ENCODE measurements at places on chromosomes 2 and 18. TPM values are rescaled to one million over a fixed set of nuclear protein-coding genes. Genes with fewer than 3 reads are reported as not detected.
A peak's percentile ranks its signal among the peaks of the same experiment; 100 is the strongest.

DNA sequence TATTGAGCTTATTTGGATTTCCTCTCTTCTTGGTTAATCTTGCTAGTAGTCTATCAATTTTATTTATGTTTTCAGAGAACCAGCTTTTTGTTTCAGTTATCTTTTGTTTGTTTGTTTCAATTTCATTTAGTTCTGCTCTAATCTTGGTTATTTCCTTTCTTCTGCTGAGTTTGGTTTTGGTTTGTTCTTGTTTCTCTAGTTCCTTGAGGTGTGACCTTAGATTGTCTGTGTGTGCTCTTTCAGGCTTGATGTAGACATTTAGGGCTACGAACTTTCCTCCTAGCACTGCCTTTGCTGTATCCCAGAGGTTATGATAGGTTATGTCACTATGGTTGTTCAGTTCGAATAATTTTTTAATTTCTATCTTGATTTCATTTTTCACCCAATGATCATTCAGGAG lies 141.6 kb downstream of the ZNF236 start:
- no peaks in the 10 kb centered on the region for H3K27me3 ChIP-seq
- H3K36me3 ChIP-seq = peaks cover 21% of the 10 kb centered on the region
- peak overlapping the region; percentile 93 for H3K27ac ChIP-seq

DNA sequence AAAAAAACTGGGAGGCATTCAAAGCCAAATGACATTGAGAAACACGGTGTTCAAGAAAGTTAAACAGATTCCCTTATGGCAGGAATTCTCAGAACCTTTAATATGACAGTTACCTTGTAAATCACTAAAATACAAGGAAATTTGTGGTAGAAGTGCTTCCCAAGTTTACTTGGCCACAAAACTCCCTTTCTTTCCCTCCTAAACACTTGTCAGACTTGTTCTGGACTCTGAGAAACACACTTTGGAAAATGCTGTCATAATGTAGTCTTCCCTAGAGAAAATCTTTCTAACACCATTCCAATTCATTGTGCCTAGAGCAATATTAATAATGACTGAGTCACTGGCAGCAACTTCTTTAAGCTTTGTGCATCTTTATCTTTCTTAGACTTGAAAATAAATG lies 140.4 kb downstream of the ANKRD44 start:
- DNase-seq = no peak
- H3K4me1 ChIP-seq = peaks cover 71% of the 10 kb centered on the region
- peak overlapping the region; percentile 60 for H3K27ac ChIP-seq
- no peaks in the 10 kb centered on the region for H3K36me3 ChIP-seq
- no peak overlapping the region for H3K4me3 ChIP-seq
- no peaks in the 10 kb centered on the region for H3K27me3 ChIP-seq

GRCh38 chr18:39318462-39318861 lies 1752.9 kb upstream of the CELF4 start:
- no peak overlapping the region for H3K4me3 ChIP-seq
- H3K36me3 ChIP-seq = no peaks in the 10 kb centered on the region
- no peaks in the 10 kb centered on the region for H3K27me3 ChIP-seq
- H3K4me1 ChIP-seq = no peaks in the 10 kb centered on the region
- no peak overlapping the region for H3K27ac ChIP-seq

- H3K4me3 ChIP-seq = no peak overlapping the region
- H3K27me3 ChIP-seq = no peaks in the 10 kb centered on the region
- no peaks in the 10 kb centered on the region for H3K36me3 ChIP-seq
- DNase-seq = no peak
- no peaks in the 10 kb centered on the region for H3K4me1 ChIP-seq
- H3K27ac ChIP-seq = no peak overlapping the region
These were observed 184.8 kb downstream of the ACKR3 start for GRCh38 chr2:236754271-236754944.

GRCh38 chr2:191947235-191947634 lies 100.3 kb upstream of the CAVIN2 start:
- H3K36me3 ChIP-seq = no peaks in the 10 kb centered on the region
- H3K27ac ChIP-seq = no peak overlapping the region
- H3K4me1 ChIP-seq = no peaks in the 10 kb centered on the region
- no peaks in the 10 kb centered on the region for H3K27me3 ChIP-seq
- no peak overlapping the region for H3K4me3 ChIP-seq

DNA sequence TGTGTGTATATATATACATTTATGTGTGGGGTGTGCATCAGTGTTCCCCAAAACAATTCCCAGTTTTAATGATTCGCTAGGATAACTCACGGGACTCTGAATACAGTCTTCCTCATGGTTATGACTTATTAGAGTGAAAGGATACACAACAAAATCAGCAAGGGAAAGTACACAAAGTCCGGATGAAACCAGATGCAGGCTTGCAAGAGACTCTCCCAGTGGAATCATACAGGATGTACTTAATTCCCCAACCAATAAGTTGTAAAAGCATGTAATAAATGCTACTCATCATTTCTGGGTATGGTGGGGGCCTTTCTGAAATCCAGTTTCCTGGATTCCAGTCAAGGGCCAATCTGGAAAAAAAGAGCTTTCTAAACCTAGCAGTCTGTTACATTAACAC lies 654.1 kb upstream of the SYT4 start:
- no peak overlapping the region for H3K27ac ChIP-seq
- DNase-seq = no peak
- H3K4me3 ChIP-seq = no peak overlapping the region
- no peaks in the 10 kb centered on the region for H3K36me3 ChIP-seq

DNA sequence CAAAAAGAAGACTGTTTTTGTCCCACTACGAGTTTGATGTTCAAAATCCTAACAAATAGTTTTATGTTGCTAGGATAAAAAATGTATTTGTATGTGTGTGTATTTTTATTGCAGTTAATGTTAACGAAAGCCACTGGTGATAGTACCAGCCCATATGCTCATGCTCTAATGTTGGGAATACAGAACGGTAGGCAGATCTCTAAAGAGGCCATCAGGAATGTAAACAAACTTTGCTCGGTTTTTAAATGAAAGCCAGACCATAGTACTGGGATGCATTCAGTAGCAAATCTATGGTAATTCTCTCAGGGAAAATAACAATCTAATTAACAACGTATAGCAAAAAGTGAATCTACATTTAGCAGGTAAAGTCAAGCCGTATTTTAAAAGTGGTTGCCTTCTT lies 208.1 kb downstream of the NEDD4L start:
- no peaks in the 10 kb centered on the region for H3K36me3 ChIP-seq
- no peak for DNase-seq
- no peaks in the 10 kb centered on the region for H3K27me3 ChIP-seq
- no peak overlapping the region for H3K27ac ChIP-seq

DNA sequence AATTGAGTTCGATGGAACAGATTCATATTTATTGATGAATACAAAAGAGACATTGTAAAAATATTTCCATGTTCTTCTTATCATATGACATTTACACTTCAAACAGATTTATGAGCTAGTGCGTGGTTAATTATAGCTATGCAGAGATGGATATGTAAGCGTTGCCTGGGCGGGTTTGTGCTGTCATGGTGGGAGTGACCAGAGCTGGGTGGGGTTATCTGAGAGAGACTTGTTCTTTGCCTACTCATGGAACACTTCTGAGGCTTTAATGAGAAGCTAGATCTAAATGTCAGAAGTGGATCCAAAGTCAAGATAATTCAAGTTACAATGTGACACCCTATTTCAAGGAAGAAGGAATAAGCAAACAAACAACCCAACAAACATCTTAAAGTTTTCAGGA lies 162.3 kb upstream of the ZEB2 start:
- H3K4me1 ChIP-seq = peaks cover 32% of the 10 kb centered on the region
- H3K27ac ChIP-seq = no peak overlapping the region

- DNase-seq = no peak
- no peak overlapping the region for H3K27ac ChIP-seq
- H3K4me1 ChIP-seq = no peaks in the 10 kb centered on the region
These were observed 202.7 kb downstream of the CYRIA start for GRCh38 chr2:16462958-16463357.

DNA sequence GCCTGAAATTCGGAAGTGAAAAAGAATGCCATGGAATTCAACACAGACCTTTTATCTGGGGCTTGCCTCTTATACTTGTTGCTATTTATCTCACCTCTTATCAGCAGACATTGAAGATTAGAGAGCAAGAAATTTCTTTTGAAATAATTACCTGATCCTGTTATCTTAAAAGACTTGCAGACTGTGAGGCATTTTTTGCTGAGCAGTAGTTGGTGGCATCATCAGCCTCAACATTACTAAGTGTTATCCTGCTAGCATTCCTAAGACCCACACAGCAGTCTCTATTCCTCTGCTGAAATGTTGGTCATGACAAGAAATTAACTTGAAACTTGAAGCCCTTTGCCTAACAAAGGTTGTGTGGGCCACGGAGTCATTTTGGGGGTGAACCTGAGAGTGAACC lies 186.5 kb downstream of the TRIB2 start:
- no peak overlapping the region for H3K27ac ChIP-seq
- H3K27me3 ChIP-seq = no peaks in the 10 kb centered on the region
- no peak for DNase-seq
- H3K4me3 ChIP-seq = no peak overlapping the region

GRCh38 chr2:239506101-239506857 lies 105.5 kb upstream of the HDAC4 start:
- DNase-seq = no peak
- no peaks in the 10 kb centered on the region for H3K27me3 ChIP-seq
- H3K27ac ChIP-seq = no peak overlapping the region
- H3K4me3 ChIP-seq = no peak overlapping the region

DNA sequence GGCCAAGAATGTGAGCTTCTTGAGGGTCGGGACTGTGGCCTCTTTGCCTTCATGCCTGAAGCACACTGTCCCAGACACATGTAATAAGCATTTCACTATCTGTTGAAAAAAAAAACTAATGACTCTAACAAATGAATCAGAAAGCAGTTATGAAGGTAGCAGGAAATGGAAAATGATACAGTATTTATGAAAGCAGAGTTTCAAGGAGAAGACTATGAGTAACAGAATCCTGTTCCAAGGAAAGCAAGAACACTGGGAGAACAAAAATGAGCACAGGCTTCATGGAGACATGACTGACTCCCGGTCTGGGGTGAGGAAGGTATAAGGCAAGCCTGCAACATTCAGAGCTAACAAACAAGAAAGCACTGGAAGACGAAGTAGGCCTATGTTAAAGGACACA lies 190.8 kb downstream of the RNF152 start:
- H3K4me3 ChIP-seq = no peak overlapping the region
- H3K27ac ChIP-seq = no peak overlapping the region
- H3K27me3 ChIP-seq = no peaks in the 10 kb centered on the region
- no peaks in the 10 kb centered on the region for H3K36me3 ChIP-seq
- H3K4me1 ChIP-seq = no peaks in the 10 kb centered on the region
- no peak for DNase-seq

- H3K4me1 ChIP-seq = peaks cover 23% of the 10 kb centered on the region
- DNase-seq = no peak
- no peaks in the 10 kb centered on the region for H3K36me3 ChIP-seq
These were observed 151.0 kb downstream of the HDAC4 start for GRCh38 chr2:239249776-239250175.

GRCh38 chr18:44915661-44916060 lies 235.0 kb downstream of the SETBP1 start:
- H3K27ac ChIP-seq = no peak overlapping the region
- H3K4me1 ChIP-seq = peaks cover 21% of the 10 kb centered on the region
- no peaks in the 10 kb centered on the region for H3K27me3 ChIP-seq
- no peaks in the 10 kb centered on the region for H3K36me3 ChIP-seq

DNA sequence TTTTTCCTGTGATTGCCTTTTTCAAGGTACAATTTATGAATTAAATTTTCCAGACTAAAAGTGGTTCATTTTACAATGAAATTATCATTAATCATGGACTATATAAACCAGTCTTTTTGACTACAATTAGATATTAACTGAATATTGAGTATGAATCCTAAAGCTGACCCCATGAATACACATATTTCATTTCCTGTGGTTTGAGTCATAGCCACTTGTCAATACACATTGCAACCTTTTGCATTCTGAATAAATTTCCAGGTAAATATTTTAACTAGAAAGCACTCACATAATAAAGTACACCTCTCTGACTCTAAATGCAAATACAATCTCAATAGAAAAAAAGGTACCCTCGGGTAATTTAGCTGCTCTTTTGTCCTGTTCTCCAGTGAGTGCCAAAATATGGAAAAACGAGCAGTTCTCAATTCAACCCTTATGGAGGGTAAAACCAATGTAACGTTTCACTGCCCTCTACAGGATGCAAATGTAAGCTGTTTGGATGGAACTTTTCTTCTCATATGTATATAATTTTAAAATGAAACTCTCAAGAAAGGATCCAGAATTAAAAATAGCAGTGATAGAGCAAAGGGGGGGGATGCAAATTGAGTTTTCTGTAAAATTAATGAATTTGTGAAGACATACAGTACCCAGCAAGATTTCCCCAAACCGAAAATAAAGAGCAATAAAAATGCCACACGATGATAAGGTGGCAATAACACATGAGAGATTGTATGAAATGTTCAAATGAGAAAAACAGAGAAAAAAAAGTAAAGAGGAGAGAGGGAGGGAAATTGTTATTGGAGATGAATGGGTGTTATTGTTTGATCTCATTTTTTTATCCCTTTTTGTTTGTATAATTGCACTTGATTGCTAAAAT lies 1795.7 kb upstream of the PIK3C3 start:
- no peak for DNase-seq
- no peaks in the 10 kb centered on the region for H3K27me3 ChIP-seq
- no peaks in the 10 kb centered on the region for H3K36me3 ChIP-seq
- H3K4me3 ChIP-seq = no peak overlapping the region

- DNase-seq = no peak
- no peaks in the 10 kb centered on the region for H3K36me3 ChIP-seq
- H3K4me3 ChIP-seq = no peak overlapping the region
- H3K4me1 ChIP-seq = no peaks in the 10 kb centered on the region
These were observed 40.4 kb downstream of the L3MBTL4 start for GRCh38 chr18:6374340-6374739.

DNA sequence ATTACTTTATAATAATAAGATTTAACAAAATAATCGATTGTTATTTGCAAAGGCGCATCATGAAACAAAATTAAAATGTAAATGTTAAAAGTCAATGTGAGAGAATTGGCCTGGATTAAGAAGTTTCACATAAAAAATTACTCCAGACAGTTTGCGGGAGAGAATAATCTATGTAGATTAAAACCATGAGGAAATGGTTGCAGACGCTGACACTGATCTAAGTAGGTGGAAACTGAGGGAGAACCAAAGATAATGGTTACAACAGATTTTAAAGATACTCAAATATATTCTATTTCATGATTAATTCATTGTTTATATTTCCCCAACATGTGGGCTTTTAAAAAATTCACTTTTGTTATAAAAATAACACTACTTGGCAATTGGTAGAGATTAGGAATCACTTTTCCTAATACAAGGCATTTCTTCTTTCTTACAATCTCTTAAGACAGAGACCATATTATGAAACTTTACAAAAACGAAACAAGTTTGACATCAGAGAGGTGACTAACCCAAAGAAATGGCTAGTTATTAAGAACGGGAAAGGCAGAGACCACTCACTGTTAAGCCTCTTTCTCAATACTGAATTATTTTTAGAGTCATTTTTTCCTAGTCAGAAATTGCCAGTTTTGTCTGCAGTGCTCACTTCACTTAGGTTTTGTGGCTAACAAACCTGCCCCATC lies 1.6 kb downstream of the KANSL1L start:
- H3K36me3 ChIP-seq = no peaks in the 10 kb centered on the region
- no peak for DNase-seq
- peak overlapping the region; percentile 87 for H3K4me3 ChIP-seq

GRCh38 chr2:63990072-63990471 lies 29.2 kb downstream of the VPS54 start:
- H3K4me3 ChIP-seq = no peak overlapping the region
- no peak for DNase-seq
- no peaks in the 10 kb centered on the region for H3K27me3 ChIP-seq

Gene IL1F10
- total RNA-seq = not detected

Gene TLK1
- total RNA-seq = 186 TPM

Gene CEBPZ
- total RNA-seq = 56.5 TPM

Gene ABCG5
- total RNA-seq = not detected

Gene LOXL3
- 0.66 TPM for total RNA-seq

Gene ZNF397
- total RNA-seq = 63.0 TPM

Gene SERPINB12
- total RNA-seq = not detected

Gene RTP5
- not detected for total RNA-seq

Gene MROH2A
- not detected for total RNA-seq

Gene CNRIP1
- total RNA-seq = not detected
